ENCODE measurements at places on chromosomes 3 and 15.

DNA sequence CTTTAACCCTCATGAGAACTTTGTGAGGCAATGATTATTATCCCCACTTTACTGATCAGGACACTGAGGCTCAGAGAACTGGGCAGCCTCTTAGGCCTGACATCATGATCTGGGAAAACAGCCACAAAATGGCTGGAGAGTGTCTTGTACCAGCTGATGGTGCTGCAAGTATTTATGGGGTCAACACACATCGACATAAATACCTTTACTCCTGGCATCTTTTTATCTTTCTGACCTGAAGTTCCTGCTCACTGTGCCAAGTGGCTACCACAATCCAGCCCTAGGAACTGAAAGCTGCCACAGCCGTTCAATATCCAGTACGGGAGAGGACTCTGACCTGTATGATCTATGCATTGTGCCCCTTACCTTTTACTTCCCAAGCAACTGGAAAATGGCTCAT lies 29.2 kb upstream of the MUC13 start:
- no peak for DNase-seq

GRCh38 chr15:42593143-42593542 lies 17.7 kb downstream of the STARD9 start:
- DNase-seq: no peak

- no peak for DNase-seq
Measured at GRCh38 chr15:34620142-34620541, 36.7 kb upstream of the GOLGA8B start.

DNA sequence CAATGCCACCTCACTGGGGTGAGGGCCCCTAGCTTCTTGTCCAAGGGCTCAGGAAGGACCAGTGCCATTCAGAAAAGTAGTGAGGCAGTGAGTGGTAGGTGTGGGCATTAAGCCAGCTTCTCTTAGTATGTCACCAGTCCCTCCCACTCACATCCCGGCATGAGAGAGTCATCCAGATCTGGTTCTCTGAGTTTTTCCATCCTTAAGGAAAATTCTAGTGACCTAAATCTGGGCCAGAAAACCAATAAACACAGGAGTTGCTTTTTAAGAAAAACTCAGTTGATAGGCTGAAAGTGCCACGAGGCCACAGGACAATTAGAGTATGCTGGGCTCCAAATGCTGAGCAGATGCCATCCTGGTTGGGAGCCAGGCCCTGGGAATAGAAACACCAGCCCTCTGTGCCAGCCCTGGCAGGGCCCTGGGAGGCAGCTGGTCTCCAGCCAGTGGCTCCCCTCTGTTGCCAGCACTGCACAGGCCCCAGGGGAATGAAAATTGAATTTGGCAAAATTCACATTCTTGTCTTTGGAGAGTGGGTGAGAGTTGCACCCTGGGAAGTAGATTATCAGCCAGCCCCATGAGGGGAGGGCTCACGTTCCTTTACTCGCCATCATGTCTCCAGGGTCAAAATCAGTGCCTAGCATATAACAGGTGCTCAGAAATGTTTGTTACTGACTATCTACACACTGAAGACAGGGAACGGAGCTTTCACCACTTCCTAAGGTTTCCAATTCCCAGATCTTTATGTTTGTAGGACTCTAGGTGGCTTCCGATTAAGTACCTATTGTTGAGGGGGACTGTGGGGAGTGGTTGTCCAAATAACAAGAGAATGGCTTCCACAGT lies 52.8 kb downstream of the FAM43A start:
- DNase-seq: no peak

DNA sequence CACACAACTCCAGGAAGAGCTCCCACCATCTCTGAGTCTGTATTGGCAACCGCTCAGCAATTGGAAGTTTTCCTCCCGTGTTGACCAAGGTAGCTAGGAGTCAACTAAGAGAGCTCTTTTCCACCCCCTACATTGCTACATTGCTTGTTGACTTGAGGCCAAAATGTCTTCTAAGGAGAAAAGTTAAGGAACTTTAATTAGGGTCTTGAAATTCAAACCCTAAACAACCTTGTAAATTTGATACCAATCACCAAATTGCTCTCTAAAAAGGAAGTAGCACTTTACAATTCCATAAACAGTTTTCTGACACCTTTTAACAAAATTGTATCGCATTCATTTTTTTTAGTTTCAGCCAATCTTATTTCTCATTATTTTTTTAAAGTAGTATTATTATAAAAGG lies 35.5 kb upstream of the ST3GAL6 start:
- DNase-seq: no peak

DNA sequence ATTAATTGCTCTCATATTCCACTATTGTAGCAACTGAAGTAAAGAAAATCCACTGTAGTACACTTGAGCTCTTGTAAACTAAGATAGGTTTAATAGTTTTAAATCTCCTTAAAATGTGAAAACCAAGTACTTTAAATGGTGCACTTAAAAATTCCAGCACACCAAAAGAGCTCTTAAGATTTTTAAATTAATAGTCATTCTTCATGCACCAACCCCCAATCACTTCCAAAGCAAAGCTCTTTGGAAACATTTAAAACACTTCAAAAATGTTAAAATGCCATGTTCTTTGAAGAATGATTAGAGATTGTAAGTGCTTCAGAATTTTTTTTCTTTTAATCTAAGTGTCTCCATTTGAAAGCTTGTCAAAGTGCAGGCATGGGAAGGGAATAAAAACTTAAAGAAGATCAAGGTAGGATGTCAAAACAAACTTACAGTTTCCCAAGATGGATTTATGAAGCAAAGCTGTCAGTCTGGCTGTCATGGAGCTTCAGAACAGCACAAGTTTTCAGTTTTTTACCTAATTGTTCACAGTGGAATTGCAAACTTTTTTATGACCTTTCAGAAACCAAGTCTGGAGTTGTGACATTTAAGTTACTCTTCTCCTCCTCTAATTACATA lies 84.3 kb downstream of the ARPP21 start:
- no peak for DNase-seq

DNA sequence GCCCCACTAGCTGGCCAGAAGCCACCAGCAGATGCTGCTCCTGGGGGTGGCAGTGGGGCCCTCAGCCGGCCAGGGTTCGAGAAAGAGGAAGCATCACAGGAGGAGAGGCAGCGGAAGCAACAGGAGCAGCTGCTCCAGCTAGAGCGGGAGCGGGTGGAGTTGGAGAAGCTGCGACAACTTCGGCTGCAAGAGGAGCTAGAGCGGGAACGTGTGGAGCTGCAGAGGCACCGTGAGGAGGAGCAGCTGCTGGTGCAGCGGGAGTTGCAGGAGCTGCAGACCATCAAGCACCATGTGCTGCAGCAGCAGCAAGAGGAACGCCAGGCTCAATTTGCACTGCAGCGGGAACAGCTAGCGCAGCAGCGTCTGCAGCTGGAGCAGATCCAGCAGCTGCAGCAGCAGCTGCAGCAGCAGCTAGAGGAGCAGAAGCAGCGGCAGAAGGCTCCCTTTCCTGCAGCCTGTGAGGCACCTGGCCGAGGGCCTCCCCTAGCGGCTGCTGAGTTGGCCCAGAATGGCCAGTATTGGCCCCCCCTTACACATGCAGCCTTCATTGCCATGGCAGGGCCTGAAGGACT lies 17.5 kb upstream of the APEH start:
- no peak for DNase-seq

GRCh38 chr15:83430441-83430840 lies 16.7 kb upstream of the SH3GL3 start:
- no peak for DNase-seq

DNA sequence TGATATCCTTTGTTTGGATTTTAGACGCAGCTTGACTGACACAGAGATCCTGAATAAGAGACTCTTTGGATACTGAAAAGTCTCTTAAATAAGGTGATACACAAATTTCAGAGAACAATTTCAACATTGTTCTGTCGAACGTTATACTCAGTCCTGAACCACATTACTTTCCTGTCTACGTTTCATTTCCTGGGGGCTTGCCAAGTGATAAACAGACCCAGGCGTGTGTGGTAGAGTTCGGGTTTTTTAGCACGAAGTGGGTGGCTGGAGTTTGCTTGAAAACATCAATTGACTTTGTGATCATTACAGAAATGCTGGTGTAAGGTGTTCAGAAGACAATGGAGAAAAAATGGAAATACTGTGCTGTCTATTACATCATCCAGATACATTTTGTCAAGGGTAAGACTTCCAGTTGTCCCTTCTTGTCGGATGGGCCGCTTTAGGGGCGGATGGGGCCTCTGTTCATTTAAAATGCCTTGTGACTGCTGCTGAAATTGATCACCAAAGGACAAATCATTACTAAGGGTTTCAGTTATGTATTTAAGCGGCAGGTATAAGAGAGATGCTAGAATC lies at the start of gene CD96:
CD96 (plus strand) TSS at position 287 of the 573 bp plus-strand sequence; CDS start at position 339, 52 bp downstream.
- DNase-seq: peak; percentile 29

GRCh38 chr15:78149805-78150751 lies 916 bp downstream of the IDH3A start:
- DNase-seq: no peak

DNA sequence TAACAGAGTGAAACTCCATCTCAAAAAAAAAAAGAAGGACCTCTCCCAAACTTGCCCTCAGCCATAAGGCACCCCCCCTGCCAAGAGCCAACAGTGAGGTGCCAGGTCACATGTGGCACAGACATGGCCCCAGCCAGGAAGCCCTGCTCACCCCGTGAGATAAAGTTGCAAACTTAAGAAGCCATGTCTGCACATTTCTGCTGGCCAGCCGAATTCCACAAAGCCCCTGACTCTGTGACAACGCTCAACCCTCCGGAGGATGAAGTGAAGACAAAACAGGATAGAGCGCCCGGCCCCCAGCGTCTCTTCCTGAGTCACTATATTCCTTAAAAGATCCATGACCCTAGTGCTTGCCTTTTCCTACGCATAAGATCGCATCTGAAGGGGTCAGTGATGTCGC lies 188.1 kb downstream of the XXYLT1 start:
- DNase-seq: no peak

DNA sequence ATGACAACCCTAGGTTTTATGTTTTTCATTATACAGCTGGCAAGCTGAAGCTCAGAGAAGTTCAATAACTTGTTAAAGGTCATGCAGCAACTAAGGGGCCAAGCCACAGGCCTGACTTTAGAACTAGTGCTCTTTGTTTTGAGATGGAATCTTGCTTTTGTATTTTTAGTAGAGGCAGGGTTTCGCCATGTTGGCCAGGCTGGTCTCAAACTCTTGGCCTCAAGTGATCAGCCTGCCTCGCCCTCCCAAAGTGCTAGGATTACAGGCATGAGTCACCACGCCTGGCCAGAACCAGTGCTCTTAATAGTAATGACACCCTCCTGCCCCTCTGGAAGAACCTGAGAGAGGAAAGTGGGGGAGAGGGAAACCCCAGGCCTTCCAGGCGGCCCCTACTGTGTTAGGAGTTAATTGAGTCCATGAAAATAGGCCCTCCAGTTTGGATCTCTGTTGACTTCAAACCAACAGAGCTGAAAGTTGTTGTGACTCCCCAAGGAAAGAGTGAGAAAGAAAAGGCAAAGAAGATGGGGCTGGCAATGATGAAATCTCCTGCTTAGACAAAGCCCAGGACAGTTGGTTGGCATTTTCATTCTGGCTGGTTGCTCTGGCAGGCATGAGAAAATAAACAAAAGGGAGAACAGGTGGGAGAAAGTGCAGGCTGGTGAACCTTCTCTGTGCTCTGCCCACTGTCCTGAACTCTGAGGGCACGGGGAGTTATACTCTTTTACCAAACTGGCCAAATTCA lies 3.6 kb upstream of the PRRT3 start:
- DNase-seq: no peak

DNA sequence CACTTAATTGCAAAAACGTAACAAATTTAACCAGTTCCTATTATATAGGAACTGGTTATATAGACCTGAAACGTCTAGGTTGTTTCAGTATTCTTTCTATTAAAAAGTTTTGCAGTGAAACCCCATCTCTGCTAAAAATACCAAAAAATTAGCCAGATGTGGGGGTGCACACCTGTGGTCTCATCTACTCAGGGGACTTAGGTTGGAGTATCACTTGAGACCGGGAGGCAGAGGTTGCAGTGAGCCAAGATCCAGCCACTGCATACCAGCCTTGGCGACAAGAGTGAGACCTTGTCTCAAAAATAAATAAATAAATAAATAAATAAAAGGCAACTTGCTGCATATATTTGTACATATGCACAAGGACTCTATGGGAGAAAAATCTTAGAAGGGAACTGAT lies 387.0 kb downstream of the TUSC7 start:
- DNase-seq: no peak

DNA sequence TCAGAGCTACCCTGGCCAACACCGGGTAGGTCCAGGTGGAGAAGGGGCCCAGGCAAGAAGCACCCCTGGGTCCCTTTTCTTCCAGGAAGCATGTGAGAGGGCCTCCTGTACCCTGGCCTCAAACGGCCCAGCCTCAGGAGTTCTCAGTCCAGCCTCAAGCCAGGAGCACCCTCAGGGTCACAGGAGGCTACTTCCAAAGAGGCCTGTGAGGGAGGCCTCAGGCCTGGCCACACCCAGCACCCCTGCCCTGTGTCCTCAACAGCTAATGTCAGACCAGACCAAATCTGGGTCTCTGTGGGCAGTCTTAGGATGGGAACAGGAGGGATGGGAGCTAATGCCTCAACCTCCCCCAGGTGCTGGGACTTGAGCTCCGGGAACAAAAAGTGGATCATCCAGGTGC lies 23.5 kb downstream of the PTH1R start:
- no peak for DNase-seq

GRCh38 chr3:184726497-184726896 lies 14.6 kb upstream of the MAGEF1 start:
- DNase-seq: no peak

GRCh38 chr3:9116336-9116735 lies 133.1 kb downstream of the SRGAP3 start:
- no peak for DNase-seq

GRCh38 chr15:69658411-69658945 lies 205.9 kb downstream of the RPLP1 start:
- no peak for DNase-seq

GRCh38 chr3:53126601-53127000 lies 3.6 kb downstream of the RFT1 start:
- DNase-seq: no peak

DNA sequence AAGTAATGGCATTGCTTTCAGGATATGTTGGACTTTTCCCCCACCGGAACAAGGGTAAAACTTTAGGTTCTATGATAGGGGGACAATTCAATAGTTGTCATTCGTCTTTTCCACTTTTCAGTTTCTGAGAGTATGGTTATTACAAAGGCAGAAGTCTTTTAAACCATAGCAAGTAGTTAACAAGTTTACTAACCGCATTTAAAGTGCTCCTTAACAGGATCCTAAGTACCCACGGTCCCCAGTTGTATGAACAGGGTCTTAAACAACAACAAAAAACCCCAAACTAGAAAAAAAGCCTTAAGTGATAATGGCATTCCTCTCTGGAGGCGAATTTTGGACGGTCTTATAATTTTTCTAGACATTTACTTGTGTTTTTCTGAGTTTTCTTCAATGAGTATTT lies 831 bp downstream of the IFT57 start:
- no peak for DNase-seq

- DNase-seq: no peak
Measured at GRCh38 chr15:94322141-94322540, 90.8 kb downstream of the MCTP2 start.

- DNase-seq: no peak
Measured at GRCh38 chr15:100306098-100306497, 35.7 kb downstream of the ADAMTS17 start.

Data from stimulated activated CD4-positive, alpha-beta T cell treated with anti-CD3 and anti-CD28 coated beads, Interleukin-1b, Interleukin-23, amount 100 ng/mL, for 1 hour (primary cell).